Erythroblast (primary cell): ENCODE measurements at places on chromosomes 5 and 9.

GRCh38 chr5:95631255-95631958 lies 11.5 kb downstream of the GPR150 start:
- DNase-seq, result peak; percentile 83

DNA sequence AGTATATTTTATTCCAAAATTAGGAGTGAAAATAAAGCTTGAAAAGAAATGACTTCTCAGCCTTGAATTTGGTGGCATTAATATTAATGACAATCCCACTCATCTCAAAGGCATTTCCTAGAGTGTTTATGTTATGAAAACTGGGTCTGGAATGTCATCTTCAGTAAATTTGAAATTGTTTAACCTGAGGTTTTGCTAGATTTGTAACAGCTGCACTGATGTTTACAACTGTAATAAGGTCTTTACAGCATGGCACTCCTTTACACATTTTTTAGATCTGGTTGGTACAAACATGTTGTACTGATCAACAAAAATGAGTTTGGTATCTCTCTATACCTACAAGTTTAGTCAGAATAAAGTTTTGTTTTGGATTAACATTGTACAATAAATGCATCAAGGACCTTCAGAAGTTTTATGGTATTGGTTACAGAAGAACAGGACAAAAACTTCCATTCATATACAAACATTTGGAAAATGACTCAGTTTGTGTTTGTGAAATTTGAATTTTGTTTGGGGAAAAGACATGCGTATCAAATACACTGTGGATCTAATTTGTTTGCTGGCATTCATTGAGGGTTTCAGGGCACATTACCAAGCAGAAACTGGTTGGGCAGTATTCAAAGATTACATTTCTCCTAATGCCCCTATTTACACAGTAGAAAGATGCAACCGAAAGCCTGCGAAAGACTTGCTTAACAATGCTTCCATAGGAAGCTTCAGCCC lies 11.6 kb downstream of the FANCC start:
- DNase-seq, result no peak

DNA sequence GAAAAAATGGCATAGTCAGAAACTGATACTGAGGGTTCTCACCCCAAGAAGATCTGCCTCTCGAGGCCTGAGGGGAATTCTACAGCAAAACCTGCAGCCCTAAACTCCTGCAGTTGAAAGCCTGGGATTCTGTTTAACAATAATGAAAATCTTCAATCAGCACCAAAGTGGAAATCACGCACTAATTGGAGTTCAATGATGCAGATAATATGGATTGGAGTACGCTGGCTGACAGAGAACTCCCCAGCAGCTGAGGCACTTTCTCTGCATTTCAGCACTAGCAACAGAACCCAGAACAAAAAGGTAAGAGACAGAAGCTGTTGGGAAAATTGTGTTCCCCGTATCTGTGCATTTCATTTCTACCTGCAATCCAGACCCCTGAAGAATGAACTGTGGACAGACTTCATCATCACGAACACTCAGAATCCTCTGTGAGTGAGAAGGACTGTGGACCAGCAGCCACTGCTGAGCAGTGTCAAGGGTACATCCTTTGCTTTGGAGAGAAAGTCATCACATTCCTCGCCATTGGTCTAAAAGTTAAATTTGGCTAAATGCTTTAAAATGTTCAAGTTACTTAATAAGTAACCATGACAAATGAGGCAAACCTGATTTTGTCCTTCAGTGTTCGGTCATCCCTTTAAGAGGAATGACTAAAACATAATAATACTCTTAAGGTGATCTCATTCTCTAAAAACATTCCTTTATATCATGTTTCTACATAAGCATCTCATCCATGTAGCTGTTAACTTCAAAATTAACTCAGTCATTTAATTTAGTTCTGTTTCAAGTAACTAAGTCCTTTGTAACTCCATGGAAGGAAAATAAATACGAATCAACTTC lies 126.1 kb downstream of the GAS1 start:
- no peak for DNase-seq

DNA sequence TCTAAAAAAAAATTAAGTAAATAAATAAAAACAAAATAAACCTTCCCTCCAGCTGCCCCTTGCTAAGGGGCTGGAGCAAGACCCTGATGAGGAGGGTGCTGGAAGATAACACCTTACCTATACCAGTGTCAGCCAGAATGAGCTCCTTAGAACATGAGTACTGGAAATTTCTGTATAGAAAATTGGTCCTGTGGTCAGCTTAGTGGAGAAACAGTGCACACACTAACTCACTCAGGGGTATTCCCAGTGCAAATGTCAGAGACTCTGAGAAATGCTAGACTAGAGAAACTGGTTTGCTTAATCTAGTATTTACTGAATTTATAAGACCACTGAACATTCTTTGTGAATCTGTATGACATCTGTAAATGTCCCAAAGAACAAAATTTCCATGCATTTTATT lies 62.1 kb upstream of the CTXN3 start:
- no peak for DNase-seq

GRCh38 chr9:101915482-101915881 lies 177.0 kb upstream of the GRIN3A start:
- no peak for DNase-seq

- DNase-seq, result no peak
These were observed 35.7 kb downstream of the RXRA start for GRCh38 chr9:134361843-134362414.

- no peak for DNase-seq
These were observed 94.9 kb downstream of the TMEM174 start for GRCh38 chr5:73267766-73268435.
